ENCODE measurements at places on chromosomes 7 and 10. TPM values are rescaled to one million over a fixed set of nuclear protein-coding genes. Genes with fewer than 3 reads are reported as not detected.

NKX2-3 gene
- total RNA-seq, result 0.07 TPM

CCDC3 gene
- total RNA-seq, result 0.66 TPM

DOCK1 gene
- total RNA-seq, result 74.0 TPM

DNA sequence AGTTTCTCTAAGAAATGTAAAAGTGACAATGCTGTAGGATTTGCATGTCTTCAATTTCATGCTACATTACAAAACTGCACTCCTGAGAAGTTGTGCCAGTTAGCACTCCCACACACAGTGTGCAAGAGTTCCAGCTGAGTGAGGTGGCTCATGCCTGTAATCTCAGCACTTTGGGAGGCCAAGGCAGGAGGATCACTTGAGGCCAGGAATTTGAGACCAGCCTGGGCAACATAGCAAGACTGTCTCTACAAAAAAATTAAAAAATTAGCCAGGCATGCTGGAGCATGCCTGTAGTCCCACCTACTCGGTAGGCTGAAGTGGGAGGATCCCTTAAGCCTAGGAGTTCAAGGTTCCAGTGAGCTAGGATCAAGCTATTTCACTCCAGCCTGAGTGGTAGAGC, 44.6 kb downstream of the FRA10AC1 start:
- DNase-seq, result no peak

GRCh38 chr10:89301721-89302445, at the start of gene IFIT2:
TSS of gene IFIT2 (plus strand) at chr10:89302046. CDS start at chr10:89302124, 78 bp downstream.
- DNase-seq, result peak; percentile 19

All from pulmonary artery endothelial cell (primary cell).